Stimulated activated CD8-positive, alpha-beta memory T cell treated with anti-CD3 and anti-CD28 coated beads, Interleukin-15, amount 100 ng/mL, for 4 hours (primary cell): ENCODE measurements at places on chromosomes 1 and 21.

GRCh38 chr1:207405814-207406213 lies 48.3 kb upstream of the CR2 start:
- DNase-seq = no peak

- DNase-seq = no peak
These were observed 1.7 kb upstream of the SCAF4 start for GRCh38 chr21:31733551-31734149.

DNA sequence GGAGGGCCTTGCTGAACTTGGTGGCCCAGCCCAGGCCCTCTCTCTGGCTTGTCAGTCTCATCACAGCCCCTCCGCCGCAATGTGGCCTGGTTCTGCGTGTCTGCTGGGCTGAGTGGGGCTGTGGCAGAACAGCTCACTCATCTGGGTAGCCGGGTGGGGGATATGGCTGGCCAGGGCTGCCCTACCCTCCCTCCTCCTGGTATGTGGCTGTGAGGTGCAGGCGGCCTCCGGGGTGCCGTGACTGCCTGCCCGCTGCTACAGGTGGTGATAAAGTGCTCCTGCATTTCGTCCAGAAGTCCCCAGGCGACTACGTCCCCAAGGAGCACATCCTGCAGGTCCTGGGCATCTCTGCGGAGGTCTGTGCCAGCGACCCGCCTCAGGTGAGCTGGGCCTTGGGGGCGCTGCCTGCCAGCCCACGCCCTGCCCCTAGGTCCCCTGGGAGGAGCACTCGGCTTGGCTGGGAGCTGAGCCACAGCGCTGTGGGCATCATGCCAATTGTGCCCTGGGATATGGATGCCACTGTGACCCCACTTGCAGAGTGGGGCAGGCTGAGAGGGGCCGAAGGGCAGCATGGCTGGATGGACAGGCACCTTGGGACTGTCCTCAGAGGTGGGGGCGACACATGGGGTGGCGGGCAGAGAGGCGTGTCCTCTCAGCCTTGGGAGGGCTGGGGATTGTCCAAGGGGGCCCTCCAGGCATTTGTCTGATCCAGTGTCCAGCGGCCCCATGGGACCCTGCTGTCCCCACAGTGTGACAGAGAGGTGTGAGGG lies 2.3 kb downstream of the PRXL2B start:
- no peak for DNase-seq

DNA sequence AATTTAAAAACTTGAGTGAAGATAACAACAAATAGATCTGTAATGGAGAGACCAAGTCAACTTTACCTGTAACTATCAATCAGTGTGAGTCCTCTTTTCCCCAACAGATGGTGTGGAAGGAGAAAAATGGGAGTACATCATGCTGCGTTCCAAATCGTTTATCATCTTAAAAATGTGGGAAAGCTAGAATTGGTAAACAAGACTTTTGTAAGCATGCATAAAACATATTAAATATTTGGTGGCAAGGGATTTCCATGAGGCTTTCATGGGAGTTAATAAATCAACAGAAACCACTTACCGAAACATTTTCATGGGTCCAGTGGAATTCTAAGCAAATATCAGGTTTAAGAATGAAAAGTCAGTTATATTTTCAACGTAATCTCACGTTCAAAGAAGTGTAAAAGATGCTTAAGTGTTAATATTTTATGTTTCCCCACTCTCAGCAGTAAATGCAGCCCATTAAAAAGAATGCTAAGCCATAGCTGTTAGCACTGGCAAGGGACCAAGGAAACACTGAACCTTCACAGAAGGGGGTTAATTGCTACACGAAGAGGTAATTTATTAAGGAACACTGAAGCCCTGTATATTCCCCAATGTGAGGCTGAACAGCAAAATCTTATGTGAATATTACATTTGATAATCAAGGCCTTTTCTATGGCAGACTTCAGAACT lies 117.0 kb downstream of the ZC3H11B start:
- DNase-seq = no peak

DNA sequence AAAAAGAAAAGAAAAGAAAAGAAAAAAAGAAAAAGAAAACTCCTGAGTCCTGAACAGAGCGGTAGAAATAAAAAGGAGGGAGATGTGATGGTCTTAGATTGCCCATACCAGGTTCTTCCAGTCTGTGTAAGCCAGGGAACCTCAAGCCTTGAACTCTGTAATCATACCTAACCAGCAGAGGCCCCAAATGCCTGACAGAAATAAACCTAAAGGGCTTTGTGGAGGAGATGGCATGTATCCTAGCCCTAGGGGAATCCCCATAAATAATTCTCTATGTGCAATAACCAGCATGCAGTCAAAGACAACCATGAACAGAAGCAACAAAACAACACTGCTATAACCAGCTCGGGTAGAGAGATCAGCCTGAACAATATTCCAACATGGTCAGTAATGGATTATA lies 40.4 kb downstream of the USP48 start:
- no peak for DNase-seq

GRCh38 chr21:29017639-29018237 lies 1.4 kb downstream of the RWDD2B start:
- DNase-seq = no peak

GRCh38 chr1:32246888-32247273 lies at the start of gene FAM167B:
TSS of gene FAM167B (plus strand) at chr1:32247222. CDS start at chr1:32247422, 200 bp downstream.
- no peak for DNase-seq

GRCh38 chr1:1788646-1789431 lies 10.6 kb upstream of the NADK start:
- DNase-seq = no peak

DNA sequence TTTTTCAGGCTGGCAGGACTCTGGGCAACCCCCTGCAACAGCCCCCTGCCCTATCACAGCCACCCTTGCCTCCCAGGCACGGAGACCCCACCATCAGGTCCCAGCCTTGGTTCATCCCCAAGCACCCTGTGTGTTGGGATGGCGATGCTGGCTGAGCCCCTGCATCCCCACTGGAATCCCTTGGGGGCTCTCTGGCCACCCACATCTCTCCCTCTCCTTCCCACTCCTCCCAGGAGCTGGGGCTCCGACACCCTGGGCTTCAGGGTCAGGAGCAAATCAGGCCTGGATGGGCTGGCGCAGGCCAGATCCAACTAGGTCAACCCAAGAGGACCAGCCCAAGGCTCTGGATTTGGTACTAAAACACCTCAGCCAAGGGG lies 25.9 kb downstream of the COL6A1 start:
- no peak for DNase-seq

GRCh38 chr1:35857830-35858229 lies 25.2 kb upstream of the AGO1 start:
- no peak for DNase-seq

DNA sequence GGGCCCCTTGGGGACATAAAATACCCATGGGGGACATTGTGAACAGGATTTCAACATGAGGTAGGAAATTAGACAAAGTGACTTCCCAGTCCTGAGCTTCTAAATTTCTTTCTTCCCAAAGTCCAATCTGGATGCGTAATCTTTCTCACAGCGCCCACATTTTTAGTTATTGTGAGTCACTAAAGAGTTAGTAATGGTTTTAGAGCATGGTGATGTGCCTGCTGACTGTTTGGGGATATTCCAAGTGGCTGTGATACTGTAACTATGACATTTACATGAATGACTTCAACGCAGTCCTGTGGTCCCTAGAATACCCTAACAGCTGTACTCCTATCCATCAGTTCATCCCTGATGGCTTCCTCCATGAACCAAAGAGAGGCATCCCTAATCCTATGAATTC lies 224.0 kb upstream of the COA6 start:
- no peak for DNase-seq

DNA sequence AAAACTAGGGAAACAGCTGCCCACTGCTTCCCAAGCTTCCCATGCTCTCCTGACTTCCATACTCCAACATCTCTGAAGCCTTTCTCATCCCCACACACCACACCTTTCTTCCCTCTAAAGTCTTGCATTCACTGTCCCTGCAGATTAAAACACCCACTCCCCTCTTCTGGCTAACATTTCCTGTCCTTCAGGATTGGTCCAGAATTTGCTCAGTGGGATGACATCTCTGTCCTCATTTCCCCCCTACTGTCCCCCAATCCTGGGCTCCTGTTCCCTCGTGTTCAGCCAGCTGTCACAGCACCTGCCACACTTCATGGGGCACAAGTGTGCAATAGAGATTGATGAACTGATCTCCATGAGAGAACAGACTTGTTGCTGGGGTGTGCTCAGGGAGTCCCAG lies 82.7 kb downstream of the KCND3 start:
- no peak for DNase-seq

DNA sequence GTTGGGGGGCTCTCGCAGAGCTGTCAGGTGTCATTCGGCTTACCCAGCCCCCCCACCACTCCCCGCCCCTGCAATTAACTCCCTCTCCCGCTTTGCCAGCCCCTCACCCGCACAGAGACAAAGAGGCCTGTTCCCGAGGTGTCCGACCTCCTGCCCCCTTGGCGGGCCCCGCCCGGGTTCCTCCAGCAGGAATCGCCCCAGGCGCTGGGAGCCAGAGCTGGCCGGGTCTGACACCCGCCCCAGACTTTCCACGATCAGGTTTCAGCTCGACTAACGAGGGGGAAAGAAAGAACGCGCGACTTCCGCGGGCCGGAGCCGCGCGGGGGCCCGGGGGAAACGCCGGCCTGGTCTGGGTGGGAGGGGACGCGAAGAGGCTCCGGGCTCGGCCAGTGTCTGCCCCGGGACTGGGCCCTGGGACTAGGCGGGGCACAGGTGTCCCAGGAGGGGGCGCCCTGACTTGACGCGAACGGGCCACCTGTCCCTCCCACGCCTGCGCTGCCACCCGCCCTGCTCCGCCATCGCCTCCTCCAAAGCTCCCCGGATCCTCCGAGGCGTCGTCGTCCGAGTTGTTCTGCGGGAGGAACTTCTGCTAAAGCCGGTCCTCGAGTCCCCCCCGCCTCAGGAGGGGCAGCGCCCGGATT lies 36.4 kb upstream of the HHAT start:
- DNase-seq = peak; percentile 2

DNA sequence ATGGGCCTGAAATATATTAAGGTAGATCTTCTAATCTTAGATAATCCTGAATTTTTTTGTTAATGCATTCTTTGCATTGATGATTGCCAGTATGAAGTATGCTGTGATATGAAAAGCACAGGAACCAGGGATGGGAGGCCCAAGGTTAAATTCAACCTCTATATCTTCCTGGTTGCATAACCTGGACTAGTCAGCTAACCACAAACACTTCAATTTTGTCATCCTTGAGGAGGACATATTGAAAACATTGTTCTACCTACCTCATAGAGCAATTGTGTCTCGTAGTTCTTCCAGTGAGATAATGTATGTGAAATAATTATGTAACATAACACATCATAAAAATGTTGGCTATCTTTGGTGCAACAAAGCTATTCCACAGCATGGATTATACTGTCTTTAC lies 25.6 kb downstream of the PDC start:
- DNase-seq = no peak

GRCh38 chr1:209685821-209686220 lies 10.6 kb downstream of the G0S2 start:
- no peak for DNase-seq

- DNase-seq = no peak
These were observed 3.4 kb downstream of the ZBTB21 start for GRCh38 chr21:42006765-42007164.

DNA sequence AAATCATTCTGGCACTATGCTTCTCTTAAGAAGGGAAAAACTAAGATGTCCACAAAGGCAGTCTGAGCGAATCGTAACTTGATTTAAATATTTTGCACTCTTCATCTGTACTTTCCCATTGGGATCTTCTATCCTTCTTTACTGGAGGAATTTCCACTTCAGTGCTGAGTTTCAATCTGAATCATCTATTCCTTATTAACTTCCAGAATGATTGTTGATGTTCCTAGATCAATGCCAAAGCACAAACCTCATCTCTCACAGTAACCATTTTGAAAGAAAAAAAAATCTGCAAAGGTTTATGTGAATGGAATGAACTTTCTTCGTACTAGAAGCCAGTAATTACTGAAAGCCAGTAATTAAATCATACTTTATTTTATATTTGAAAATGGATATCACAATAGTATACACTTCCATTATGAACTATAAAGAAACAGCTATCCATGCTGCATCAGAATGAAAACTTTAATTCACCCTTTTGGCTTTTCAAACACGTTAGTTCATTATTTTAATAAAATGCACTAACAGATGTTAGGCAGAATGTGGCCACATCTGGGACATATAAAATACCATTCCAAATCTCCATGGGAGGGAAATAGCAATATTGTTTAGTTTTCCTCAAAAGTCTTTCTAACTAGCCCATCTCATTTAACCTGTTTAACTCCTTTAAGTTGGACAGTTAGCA lies 5.5 kb upstream of the RNF2 start:
- DNase-seq = no peak

DNA sequence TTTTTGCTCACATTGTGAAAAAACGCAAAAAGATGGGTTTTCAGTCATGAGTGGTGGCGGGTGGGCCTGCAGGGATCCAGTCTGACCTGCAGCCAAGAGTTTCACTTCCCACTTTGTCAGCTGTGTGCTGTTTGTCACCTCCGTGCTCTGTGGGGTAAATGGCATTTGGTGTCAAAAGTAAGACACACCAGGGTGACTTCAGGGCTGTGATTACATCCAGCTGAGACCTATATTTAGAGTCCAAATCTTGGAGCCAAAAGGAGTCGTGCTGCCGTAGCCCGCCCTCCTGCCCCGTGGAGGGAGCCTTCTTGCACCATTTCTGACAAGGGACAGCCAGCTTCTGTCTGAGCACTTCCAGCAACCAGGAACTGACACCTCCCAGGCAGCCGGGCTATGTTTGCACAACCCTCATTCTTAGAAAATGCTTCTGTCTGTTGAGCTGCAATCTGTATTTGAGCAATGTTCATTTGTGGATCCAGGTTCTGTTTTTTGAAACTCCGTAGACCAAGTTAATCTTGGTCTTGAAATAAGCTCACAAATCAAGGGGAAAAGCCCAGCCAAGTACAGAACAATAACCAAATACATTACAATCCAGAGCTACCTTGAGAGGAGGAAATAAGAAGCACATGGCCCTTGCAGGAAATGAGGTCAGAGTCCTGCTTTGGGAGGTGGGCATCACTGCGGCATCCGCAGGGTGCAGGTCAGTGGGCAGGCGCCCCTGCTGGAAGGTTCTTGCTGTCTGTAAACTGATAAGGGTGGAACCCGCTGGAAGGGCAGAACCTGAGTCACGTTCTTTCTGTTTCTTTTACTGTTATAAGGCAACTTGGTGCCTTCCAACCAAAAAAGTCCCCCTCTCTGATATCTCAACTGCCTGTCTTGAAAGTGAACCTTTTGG lies 14.4 kb downstream of the ABCG1 start:
- peak; percentile 57 for DNase-seq

- no peak for DNase-seq
These were observed 30.1 kb upstream of the PARP1 start for GRCh38 chr1:226438007-226438406.

GRCh38 chr21:42845296-42845965 lies 33.9 kb downstream of the WDR4 start:
- DNase-seq = no peak

DNA sequence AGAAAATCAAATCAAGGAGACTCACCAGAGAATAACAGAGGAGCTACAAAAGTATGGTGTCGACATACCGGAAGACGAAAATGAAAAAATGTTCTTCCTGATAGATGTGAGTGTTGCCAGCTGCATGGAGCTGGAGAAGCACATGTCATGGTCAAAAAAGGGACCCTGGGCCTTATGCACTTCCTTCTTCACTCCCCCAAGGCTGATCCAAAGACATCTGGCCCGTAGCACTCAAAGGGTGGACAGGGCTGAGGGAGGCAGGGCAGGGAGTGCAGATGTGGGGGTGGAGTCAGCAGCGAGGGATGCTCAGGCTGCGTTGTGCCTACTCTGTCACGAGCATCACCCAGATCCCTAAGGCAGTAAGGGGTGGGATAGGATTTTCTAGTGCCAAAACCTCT lies 19.4 kb downstream of the MX1 start:
- DNase-seq = no peak
